Activated naive CD8-positive, alpha-beta T cell treated with anti-CD3 and anti-CD28 coated beads, Interleukin-2, amount 50 U/mL, for 24 hours (primary cell): ENCODE measurements at places on chromosomes 11 and 22.

GRCh38 chr11:126423154-126423553 is 67.7 kb downstream of the ST3GAL4 start:
- H3K4me3 ChIP-seq, result no peak overlapping the region
- DNase-seq, result no peak
- H3K27me3 ChIP-seq, result peaks cover 10% of the 10 kb centered on the region
- H3K27ac ChIP-seq, result no peak overlapping the region
- no peaks in the 10 kb centered on the region for H3K36me3 ChIP-seq

DNA sequence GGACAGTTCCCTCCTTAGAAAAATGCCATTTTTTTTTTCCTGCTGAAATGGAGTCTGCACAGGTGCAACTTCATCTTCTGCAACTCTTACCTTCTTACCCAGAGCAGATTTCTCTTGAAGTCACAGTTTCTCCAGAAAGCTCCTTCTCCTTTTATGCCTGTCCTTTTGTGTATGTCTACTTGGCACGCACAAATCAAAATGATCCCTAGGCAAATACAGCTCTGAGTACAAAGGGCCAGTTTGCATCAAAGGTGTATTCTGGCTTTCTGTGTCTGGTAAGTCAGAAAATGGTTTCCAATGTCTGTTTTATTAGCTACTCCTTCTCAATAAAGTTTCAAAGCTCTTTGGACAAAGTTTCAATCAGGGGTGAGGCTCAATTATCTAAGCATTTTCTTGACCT is 2.5 kb downstream of the CLDN25 start:
- no peaks in the 10 kb centered on the region for H3K36me3 ChIP-seq
- no peaks in the 10 kb centered on the region for H3K4me1 ChIP-seq
- no peak overlapping the region for H3K27ac ChIP-seq
- no peak for DNase-seq

DNA sequence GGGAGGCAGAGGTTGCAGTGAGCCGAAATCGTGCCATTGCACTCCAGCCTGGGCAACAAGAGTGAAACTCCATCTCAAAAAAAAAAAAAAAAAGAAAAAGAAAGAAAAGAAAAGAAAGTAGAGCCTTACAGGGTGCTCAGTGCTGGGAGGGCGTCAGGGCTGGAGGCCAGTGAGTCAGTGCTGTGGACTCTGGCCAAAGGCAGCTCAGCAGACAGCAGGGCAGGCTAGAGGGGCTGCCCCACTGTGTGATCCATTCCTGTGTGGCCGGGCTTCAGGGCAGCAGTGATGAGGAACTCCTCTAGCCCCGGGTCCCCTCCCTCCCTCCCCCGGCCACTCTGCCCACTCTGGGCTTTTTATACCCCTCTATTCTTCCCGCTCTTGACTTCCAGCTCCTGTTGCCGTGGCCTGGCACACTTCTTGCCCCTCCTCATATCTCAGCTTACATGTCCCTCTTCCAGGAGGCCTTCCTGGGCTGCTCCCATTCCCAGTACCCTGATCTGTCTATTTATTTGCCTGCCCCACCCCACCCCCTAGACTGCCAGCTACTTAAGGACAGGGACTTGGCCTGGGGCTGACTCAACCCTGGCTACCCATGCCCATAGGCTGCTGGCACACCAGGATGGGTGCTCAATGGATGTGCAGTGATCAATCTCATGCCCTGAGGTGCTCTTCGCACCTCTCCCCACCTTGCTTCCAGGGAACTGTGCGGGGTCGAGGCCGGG is 10.1 kb downstream of the SYT12 start:
- peaks cover 33% of the 10 kb centered on the region for H3K27me3 ChIP-seq
- no peak overlapping the region for H3K4me3 ChIP-seq
- no peak for DNase-seq

GRCh38 chr11:115984228-115984627 is 480.0 kb upstream of the CADM1 start:
- DNase-seq, result no peak
- no peak overlapping the region for H3K4me3 ChIP-seq
- H3K27ac ChIP-seq, result no peak overlapping the region
- peaks cover 2% of the 10 kb centered on the region for H3K27me3 ChIP-seq
- H3K4me1 ChIP-seq, result no peaks in the 10 kb centered on the region
- no peaks in the 10 kb centered on the region for H3K36me3 ChIP-seq

GRCh38 chr11:113862435-113862834 is 12.9 kb downstream of the USP28 start:
- H3K4me1 ChIP-seq, result peaks cover 23% of the 10 kb centered on the region
- no peak overlapping the region for H3K4me3 ChIP-seq
- no peak overlapping the region for H3K27ac ChIP-seq
- H3K36me3 ChIP-seq, result peaks cover 8% of the 10 kb centered on the region
- H3K27me3 ChIP-seq, result no peaks in the 10 kb centered on the region
- DNase-seq, result no peak

- no peak overlapping the region for H3K4me3 ChIP-seq
- no peaks in the 10 kb centered on the region for H3K36me3 ChIP-seq
- no peak overlapping the region for H3K27ac ChIP-seq
- no peak for DNase-seq
- peaks cover 3% of the 10 kb centered on the region for H3K4me1 ChIP-seq
These were observed 22.5 kb downstream of the PRRG4 start for GRCh38 chr11:32852207-32852606.

DNA sequence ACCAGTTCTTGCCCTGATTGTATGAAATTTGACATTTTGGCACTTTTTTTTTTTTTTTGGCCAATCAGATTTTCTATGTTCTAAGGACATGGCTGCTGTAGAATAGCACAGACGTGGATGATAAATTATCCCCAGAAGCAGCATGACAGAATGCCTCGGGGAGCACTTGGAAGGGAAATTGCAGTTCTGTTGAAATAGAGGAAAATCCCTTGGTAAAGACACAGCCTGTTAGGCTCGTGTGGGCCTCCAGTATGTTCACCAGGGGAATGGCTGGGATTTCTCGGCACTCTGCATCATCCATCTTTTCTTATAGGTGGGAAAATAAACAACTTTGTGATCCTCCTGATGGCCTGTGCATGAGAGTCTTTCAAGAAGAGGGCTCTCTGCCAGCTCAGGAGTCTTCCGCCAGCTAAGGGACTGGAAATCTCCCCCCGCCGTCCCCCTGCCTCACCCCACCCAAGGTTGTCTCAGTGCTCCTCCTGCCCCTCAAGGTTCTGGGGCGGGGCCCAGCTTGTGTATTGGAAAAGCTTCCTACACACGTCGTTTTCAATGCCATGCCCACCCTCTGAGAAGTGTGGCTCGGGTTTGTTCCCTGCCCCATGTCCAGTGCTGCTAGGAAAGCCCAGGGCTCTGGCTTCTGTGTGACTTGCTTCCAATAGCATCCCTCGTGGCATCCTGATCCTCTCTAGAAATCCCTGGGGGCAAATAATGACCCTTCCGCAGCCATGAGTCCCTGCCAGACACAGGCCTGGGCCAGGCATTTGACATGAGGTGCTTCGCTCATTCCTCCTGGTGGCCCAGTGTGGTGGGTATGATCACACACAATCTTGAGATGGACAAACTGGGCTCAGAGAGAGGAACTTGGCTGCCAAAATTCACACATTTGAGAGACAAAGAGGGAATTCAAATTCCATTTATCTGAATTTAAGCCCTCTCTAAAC is 70.6 kb upstream of the ATXN10 start:
- H3K4me1 ChIP-seq, result no peaks in the 10 kb centered on the region
- no peak for DNase-seq
- no peak overlapping the region for H3K4me3 ChIP-seq

- DNase-seq, result peak; percentile 86
- no peaks in the 10 kb centered on the region for H3K27me3 ChIP-seq
- H3K4me1 ChIP-seq, result peaks cover 83% of the 10 kb centered on the region
- H3K36me3 ChIP-seq, result no peaks in the 10 kb centered on the region
These were observed at the start of gene POU2AF1 for GRCh38 chr11:111378861-111379601. Gene POU2AF1 (minus strand): TSS chr11:111379275. CDS start chr11:111379177, 98 bp downstream.

DNA sequence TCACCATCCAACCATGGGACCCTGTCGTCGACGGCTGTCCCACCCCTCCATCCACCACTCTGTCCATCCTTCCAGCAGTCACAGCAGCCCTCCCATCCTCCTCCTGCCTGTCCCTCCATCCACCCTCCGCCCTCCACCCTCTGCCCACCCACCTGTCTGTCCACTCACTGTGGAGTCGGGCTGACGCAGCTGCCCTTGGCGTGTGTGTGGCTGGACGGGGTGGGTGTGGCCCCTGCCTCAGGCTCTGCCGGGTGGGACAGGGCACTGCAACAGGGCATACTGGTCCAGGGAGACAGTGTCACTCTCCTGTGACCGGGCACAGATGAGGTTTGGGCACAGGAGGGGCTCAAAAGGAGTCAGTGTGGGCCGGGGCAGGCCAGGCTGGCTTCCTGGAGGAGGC is 1.9 kb downstream of the PKP3 start:
- H3K36me3 ChIP-seq, result no peaks in the 10 kb centered on the region
- H3K27ac ChIP-seq, result no peak overlapping the region
- H3K27me3 ChIP-seq, result no peaks in the 10 kb centered on the region

- H3K4me1 ChIP-seq, result peaks cover 2% of the 10 kb centered on the region
- no peak overlapping the region for H3K4me3 ChIP-seq
- peaks cover 25% of the 10 kb centered on the region for H3K36me3 ChIP-seq
These were observed 17.0 kb downstream of the ATXN10 start for GRCh38 chr22:45688600-45689080.

DNA sequence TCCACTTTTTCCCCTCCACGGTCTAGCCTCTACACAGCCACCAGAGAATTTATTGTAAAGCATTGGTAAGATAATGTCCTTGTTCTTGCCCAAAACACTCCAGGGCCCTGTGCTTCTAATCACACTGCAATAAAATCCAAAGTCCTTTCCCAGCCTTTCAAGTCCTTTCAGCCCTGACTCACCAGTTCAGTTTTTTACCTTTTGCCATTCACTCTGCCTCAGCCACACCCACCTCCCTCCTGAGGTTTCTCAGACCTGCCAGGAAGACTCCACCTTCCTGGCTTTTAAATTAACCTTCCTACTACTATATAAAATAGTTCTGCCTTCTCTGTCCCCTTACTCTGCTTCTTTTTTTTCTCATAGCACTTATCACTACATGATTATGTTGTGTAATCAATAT is 91.0 kb upstream of the ARHGAP32 start:
- peaks cover 7% of the 10 kb centered on the region for H3K27me3 ChIP-seq
- no peak overlapping the region for H3K27ac ChIP-seq
- peaks cover 2% of the 10 kb centered on the region for H3K36me3 ChIP-seq

DNA sequence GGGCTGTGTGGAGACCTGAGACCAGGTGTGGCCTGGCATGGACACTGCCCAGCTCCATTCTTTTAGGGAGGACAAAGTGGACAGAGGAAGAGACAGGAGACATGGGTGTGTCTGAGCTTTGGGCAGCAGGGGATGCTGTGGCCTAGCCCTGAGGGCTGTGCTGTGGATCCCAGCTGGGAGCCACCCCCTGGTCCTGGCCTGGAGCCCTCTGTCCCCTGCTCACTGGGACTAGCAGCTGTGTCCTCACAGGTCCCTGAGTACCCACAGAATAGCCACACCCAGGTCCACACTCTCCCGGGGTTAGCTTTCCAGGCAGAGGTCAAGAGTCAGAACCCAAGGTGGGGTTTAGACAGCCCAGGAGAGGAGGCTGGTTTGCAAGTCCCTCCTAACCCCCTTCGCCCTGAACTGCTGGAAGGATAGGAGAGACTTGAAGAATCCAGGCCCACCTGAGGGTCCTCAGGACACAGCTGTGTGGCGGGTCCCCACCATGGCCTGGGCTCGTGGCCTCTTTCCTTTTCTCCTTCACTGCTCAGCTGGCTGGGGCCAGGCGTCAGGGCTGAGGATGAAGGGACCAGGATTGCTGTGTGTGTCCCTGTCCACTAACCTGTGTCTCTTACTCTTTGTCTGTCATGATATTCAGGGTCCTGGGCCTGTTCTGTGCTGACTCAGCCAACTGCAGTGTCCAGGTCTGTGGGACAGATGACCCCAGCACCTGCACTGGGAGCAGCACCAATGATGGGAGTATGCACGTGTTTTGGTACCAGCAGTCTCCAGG is 78.5 kb upstream of the VPREB1 start:
- H3K4me3 ChIP-seq, result no peak overlapping the region
- no peaks in the 10 kb centered on the region for H3K27me3 ChIP-seq
- no peaks in the 10 kb centered on the region for H3K36me3 ChIP-seq
- no peak for DNase-seq
- H3K27ac ChIP-seq, result no peak overlapping the region
- H3K4me1 ChIP-seq, result peaks cover 26% of the 10 kb centered on the region

DNA sequence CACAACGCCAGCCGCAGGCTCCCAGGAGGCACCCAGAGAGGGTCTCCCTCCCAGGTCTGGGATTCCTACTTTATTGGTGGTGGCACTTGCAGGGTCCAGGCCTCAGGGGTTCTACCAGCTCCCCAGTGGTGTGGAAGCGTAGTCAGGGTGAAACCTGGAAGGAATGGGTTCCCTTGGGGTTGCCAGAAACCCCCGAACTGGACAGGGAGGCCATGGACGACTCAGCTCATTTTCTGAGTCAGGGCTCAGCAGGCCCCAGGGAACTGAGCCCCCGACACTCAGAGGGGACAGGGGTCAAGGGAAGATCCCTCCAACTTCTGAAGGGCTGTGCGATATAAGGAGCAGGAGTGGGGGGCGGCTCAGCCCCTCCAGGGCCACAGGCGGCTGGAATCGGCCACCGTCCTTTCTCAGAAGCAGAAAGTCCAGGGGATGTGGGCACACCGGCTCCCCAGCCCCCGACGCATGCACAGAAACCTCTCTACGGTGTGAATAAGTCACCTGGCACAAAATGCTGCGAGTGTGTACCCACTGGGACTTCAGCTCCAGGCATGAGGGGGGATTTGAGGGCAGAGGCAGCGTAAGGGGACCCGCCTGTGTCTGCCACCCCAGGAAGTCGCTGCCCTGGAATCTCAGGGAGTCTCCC is 25.1 kb downstream of the MRGPRG start:
- no peak overlapping the region for H3K4me3 ChIP-seq
- no peak overlapping the region for H3K27ac ChIP-seq

- H3K4me1 ChIP-seq, result no peaks in the 10 kb centered on the region
- no peak overlapping the region for H3K4me3 ChIP-seq
- peaks cover 26% of the 10 kb centered on the region for H3K27me3 ChIP-seq
- H3K27ac ChIP-seq, result no peak overlapping the region
- no peak for DNase-seq
These were observed 170.1 kb downstream of the GRIK4 start for GRCh38 chr11:120681434-120682331.

DNA sequence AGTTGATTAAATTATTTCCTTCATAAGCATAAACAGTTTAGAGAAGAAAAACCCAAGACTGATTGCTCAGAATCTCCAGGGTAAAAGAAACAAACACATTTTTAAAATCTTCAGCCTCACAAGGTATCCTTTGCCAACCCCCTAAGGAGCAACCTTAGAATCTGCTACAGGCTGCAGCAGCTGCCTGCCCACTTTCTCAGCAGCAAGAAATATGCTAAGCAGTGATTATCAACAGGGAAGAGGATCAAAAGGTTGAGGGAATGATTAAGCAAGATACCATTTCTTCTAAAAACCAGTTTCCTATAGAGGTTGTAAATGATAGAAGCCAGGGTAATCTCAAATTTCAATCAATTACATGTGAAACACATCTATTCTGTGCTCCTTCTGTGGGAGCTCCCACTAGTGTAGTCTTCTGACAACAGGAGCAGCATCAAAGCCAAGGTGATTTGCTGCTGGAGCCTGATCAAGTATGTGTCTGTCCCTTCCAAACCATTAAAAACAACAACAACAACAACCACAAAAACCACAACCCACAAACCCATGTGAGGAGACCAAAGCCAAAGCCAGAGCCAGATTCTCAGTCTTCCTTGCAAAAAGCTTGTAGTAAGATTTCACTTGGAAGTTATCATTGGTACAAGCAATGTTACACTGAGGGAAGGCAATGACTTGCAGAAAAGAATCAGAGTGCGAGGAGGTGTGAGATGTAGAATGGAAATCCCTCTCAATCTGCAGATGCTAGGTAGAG is 761.2 kb downstream of the DLG2 start:
- H3K27me3 ChIP-seq, result no peaks in the 10 kb centered on the region
- H3K36me3 ChIP-seq, result no peaks in the 10 kb centered on the region
- no peak overlapping the region for H3K4me3 ChIP-seq
- no peak overlapping the region for H3K27ac ChIP-seq
- no peaks in the 10 kb centered on the region for H3K4me1 ChIP-seq
